Large intestine (tissue), 12 donors: ENCODE measurements at places on chromosomes 3 and 15. TPM values are rescaled to one million over a fixed set of nuclear protein-coding genes. Genes with fewer than 3 reads are reported as not detected.

The ITGA11 gene
- 1.8 TPM for polyA plus RNA-seq

The OSTN gene
- polyA plus RNA-seq = 0.12 TPM

The PCSK6 gene
- 22.2 TPM for polyA plus RNA-seq

The GOLGA6A gene
- polyA plus RNA-seq = 0.15 TPM

The SLC4A7 gene
- 24.6 TPM for polyA plus RNA-seq

GRCh38 chr15:77415450-77416147 is 4.3 kb downstream of the PEAK1 start:
- no peak for DNase-seq
- H3K36me3 ChIP-seq = no peaks in the 10 kb centered on the region
- H3K4me1 ChIP-seq = peaks cover 12% of the 10 kb centered on the region
- no peak overlapping the region for H3K27ac ChIP-seq

DNA sequence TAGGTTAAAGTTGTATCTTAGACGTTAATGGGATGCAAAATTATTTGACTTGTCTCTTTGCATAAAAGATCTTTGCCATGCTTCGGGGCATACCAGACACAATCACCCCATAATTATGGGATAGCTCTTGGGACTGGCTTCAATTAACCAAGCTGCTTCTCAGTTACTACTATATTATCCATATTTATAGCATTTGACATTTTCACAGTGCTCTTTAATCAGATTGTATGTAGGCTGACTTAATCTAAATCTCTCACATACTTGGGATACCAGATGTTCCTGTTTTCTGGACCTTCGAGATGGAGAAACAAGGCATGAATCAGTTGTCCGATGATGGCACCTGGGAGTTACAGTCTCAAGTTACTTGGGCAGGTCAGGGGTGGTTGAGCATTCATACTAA is 27.2 kb upstream of the ABHD17C start:
- H3K4me3 ChIP-seq = no peak overlapping the region
- no peaks in the 10 kb centered on the region for H3K27me3 ChIP-seq
- H3K27ac ChIP-seq = no peak overlapping the region
- no peaks in the 10 kb centered on the region for H3K4me1 ChIP-seq
- H3K36me3 ChIP-seq = no peaks in the 10 kb centered on the region

- H3K36me3 ChIP-seq = no peaks in the 10 kb centered on the region
- H3K27ac ChIP-seq = no peak overlapping the region
- no peak for DNase-seq
- no peaks in the 10 kb centered on the region for H3K4me1 ChIP-seq
- H3K4me3 ChIP-seq = no peak overlapping the region
Observed at GRCh38 chr3:119774444-119774843, 7.5 kb upstream of the NR1I2 start.
